ENCODE measurements at places on chromosomes 1 and 21.

DNA sequence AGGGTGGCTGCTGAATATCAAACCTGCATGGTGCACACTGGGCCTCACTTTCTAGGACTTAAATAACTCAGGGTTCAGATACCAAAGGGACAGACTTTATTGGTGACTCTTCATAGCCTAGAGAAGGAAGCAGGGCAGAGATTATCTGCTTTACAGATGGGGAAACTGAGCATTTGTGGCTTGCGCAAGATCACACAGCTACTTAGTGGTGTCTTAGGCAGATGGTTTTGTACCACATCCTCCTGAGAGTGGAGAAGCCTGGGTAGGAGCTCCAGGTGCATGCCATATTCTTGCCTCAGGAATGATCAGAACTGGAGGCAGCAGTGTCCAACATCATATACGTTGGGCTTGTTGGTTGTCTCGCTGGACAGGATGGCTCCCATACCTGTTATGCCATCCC, 6.8 kb upstream of the DPH2 start:
- DNase-seq, result no peak

GRCh38 chr1:90614872-90615271, 102.2 kb downstream of the BARHL2 start:
- no peak for DNase-seq

DNA sequence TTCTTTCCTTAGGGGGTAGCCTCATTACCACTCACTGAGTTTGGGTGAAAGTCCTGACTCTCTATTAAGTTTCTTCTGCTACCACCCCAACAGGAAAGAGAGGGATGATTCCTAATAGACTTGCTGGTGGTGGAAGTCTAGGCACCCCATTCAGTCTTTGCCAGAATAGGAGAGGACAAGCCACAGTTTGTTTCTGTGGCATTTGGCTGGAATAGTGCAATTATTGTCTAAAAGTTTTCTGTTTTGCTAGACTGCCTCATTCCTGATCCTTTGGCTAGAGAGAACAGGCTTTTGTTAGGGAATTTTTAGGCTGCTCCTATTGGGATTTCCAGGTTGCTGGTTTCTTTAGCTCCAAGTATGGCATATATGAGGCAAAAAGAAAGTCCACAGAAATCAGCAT, 9.9 kb upstream of the HJV start:
- no peak for DNase-seq

DNA sequence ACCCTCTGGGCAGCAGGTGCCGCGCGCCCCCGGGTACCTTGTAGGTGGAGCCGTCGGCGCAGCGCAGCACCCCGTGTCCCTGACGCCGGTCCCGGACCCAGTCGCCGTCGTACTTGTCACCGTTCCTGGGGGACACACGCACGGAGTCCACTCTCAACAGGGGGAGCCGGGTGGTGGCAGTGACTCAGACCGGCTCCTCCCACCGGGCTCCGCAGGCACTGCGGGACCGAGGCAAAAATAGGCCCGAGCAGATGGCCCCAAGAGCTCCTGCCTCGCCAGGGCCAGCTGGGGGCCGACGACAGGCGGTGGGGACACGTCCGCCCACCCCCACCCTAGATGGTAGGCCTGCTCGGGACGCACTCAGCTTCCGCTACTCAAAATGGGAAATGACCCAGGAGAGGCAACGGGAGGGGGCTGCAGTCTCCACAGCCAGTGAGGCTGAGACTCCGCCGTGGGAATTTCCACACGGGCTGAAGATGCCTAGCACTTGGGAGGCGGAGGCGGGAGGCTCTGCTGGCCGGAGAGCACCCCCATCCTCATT, 6.3 kb downstream of the MORN1 start:
- DNase-seq, result peak; percentile 82

DNA sequence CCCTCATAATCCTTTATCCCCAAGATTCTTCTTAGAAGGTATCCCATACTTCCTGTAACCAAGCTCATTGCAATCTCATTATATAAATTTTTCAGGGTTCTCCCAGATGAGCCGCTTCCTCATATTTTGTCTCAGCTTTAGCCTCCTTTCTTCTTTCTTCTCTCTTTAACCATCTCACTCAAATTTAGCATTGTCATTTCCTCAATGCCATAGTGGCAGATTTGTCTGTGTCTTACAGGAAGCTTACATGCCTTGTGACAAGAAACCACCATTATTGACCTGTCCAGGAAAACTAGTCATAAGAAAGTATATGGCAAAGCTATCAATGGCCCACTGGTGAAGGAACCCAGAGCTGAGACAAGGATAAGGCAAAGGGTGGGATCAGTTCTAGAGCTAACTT, 6.0 kb upstream of the FCRL2 start:
- DNase-seq, result no peak

- peak; percentile 79 for DNase-seq
Observed at GRCh38 chr1:41416552-41417334, 55.5 kb downstream of the FOXO6 start.

GRCh38 chr1:224434691-224435317, at the start of gene WDR26:
TSS of gene WDR26 (minus strand) at chr1:224434797.
- DNase-seq, result peak; percentile 70

DNA sequence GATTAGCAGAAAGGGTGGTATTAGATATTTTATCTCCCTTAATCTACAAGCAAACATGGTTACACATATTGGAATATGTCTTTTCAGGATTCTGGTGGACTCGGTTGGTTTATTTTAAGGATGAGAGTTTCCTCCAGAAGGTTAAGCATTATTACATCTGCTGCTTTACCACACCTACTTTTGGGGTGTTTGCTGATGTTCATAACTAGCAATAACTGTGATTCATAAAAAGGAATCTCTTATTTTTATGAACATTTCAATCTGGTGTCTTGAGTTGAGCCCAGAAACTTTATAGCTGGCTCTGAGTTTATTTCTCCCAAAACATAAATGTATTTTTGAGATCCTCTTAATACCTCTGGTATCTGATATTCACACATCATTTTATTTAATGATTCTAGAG, 82.7 kb downstream of the LRRC8D start:
- DNase-seq, result no peak

DNA sequence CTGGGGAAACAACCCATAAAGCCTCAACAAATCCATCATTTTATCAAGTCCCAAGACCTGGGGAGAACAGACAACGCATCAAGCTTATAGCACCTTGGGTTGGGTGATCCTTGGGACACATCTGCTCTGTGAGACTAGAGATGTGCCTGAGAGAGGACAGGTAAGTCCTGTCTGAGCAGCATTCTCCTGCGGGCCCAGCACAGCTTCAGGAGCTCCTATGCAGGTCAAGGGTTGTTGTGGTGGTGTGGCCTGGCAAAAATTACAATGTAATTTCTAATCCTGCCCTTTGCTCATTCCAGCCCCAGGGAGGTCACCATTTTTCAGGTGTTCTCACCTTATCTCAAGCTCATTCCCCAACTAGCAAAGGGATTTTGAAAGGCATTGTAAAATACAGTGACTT, 608.1 kb upstream of the CAMK1G start:
- DNase-seq, result no peak

GRCh38 chr1:185917646-185918045, 183.5 kb downstream of the HMCN1 start:
- no peak for DNase-seq

DNA sequence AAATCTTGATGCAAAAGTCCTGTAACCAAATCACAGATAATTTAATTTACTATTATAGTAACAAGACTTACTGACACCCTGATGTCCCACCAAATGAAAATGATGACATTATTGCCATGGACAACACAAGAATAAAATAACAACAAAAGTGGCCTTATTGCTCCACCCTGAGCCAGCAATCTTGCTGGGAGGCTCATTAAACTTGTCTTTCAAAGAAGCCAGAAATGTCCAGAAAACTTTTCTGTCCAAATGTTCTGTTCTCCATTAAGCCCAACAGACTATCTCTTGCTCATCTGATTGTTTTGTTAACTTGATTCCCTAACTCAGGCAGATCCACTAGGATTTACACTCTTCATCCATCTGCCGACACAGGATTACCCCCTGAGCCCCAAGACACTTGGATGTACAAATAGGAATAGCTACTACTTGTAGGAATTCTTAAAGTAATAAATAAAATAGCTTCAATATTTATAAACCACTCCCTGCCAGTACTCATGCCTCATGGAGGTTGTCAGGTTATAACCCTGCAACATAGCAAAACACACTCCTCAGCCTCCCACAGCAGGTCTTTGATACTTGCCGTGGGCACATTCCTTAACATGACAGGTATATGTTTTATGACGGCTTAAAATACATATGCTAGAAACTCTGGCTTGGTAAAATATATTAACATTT, 84.9 kb downstream of the PTPN14 start:
- DNase-seq, result peak; percentile 43

DNA sequence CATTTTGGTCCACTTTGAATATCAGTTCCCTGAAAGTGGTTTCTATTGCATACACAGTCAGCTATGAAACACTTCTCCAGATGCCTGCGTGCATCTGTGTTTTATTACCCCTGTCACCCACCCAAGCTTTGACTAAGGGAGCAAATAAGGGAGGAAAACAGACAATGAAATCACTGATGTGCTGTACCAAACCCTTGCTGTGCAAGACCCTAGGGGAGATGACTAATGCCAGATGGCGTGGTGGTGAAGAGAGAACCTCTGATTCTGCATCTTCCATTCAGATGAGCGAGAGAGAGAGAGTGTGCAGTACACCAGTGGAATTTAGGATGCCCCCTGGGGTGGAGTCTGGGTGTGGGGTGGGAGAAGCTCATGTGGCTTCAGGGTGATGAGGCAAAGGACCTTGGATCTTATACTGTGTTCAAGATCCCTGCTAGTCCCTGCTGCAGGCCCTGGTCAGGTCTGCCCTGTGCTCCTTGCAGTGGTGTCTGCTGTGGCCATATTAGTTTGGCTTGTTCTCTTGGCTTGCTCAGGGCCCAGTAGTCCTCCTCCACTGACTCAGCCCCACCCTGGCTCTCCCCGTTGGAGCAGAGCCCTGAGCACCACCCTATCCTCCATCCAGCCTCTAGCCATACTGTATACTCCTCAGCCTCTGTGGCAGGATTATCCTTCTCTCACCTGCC, 18.5 kb downstream of the CLCA1 start:
- DNase-seq, result no peak

DNA sequence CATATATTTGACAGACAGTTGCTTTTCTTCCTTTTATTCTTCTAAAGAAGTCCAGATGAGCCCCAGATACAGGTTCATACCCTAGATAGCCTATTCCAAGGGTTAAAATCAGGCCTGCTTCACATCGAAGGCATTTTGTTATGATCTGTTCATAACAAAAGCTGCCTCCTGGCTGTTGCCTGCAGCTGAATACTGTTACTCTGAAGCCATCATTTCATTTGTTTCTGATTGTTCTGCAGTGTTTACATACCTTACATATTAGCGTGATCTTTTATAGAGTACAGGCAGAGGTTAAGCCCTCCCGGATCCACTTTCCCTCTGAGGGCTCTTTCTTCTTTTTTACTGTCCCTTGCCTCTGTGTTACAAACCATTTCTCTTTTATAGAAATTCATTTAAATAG, 219.0 kb upstream of the HOOK1 start:
- DNase-seq, result no peak

DNA sequence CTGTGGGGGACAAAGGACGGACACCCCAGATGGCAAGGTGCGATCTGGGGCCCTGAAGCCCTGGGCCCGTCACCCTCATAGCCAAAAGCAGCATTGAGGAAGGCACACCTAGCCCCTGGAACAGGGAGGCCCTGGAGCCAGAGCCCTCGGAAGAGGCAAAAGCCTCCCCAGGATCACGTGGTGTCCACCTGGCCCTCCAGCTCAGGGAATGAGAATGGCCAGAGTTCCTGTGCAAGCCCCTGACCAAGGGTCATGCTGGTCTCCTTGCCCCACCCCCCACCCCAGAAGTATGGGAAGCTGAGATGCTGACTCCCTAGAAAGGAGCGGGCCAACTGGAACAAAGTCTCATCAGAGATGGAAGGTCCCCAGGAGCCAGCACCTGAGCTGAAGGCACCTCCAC, 1.0 kb upstream of the PDZK1IP1 start:
- DNase-seq, result no peak

- no peak for DNase-seq
Observed at GRCh38 chr1:234517110-234517802, 38.3 kb upstream of the TARBP1 start.

- DNase-seq, result no peak
Observed at GRCh38 chr21:42051788-42052187, 19.3 kb upstream of the UMODL1 start.

DNA sequence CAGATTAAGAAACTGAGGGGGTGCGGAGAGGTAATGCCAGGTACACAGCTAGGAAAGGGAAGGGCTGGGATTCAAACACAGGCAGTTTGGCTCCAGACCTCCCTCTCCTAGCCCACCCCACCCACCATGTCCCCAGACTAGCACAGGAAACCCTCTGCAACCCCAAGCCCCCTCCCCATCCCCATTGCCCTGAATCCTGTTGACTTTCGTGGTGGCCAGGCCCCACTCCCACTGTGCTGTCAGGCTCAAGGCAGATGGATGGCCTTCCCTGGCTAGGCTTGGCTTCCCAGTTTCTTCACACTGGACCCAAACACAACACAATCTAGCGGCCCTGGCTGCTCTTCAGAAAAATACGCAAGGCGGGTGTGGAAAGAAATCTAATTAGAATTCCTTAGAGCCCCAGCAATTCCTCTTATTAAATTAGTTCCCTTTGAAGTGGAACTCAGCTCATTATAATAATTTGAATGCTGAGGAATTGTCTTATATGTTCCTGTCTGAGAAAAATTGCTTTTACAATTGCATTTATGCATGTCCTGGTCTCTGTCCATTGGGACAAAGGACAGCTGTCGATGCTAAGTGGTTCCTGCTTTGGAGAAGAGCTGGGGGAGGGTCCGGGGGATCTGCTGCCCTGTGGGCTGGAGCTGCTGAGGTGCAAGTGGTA, 97.4 kb downstream of the SYF2 start:
- peak; percentile 19 for DNase-seq

DNA sequence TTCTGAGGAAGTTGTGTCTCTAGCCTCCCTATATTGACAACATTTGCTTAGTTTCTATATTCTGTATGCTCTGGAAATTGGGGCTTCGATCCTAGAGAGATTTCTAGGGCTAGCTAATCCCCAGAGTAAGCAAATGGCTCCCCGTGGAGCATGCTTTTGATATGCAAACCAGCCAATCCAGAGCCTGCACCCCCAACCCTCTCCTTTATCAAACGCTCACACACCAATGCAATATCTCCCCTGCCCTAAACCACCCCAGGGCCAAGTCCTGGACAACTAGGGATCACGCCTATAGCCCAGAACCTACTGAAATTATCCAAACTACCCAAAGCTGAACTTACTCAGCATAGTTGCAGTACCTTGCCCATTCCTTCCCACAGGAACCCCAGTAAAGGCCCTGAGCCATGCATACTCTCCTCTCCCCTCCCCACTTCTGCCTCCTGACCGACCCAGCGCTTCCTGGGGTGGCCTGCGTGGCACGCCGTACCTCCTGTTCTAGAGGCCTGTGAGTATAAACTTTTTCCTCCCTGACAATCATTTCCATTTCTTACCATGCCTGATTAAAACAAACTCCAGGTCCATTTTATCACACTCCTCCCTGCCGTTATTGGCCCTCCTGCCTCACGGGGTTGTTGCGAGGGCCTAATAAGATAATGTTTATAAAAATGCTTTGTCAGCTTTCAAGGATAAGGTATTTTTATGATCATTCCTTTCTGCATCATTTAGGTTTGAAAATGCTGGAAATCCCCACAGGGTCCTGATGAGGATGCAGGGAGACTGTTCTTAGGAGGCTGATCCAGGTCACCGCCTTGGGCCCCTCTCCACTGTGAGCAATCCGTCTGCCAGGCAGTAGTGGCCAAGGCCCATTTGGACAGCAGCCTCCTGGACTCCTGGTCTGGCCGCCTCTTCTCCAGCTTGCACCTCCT, 102.7 kb downstream of the TENT5C start:
- DNase-seq, result no peak

Measured in WERI-Rb-1 (cell line).